ENCODE measurements at places on chromosomes 7 and 10.

GRCh38 chr7:70325509-70326101, 727.3 kb downstream of the AUTS2 start:
- no peak for DNase-seq

DNA sequence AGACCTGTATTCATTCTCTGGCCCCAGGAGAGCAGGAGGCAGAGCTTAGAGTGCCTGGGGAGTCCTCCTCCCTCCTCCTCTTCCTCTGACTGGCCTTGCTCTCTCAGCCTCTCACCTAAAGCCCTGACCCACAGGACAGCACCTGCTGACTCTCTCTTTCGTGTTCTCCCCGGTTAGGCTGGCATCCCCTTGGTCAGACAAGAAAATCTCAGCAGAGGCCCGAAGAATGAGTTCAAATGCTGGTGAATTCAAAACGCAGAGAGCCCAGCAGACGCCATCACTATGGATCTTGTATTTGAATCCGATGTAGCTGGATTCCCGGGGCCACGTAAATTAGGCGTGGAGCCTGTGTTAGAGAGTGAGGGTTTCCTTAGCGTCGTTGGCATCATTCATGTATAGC, 255.3 kb downstream of the KLF6 start:
- no peak for DNase-seq

GRCh38 chr10:62457196-62457595, 83.0 kb downstream of the ZNF365 start:
- DNase-seq, result no peak

- DNase-seq, result no peak
Measured at GRCh38 chr10:27359792-27360355, 119.3 kb upstream of the ACBD5 start.

DNA sequence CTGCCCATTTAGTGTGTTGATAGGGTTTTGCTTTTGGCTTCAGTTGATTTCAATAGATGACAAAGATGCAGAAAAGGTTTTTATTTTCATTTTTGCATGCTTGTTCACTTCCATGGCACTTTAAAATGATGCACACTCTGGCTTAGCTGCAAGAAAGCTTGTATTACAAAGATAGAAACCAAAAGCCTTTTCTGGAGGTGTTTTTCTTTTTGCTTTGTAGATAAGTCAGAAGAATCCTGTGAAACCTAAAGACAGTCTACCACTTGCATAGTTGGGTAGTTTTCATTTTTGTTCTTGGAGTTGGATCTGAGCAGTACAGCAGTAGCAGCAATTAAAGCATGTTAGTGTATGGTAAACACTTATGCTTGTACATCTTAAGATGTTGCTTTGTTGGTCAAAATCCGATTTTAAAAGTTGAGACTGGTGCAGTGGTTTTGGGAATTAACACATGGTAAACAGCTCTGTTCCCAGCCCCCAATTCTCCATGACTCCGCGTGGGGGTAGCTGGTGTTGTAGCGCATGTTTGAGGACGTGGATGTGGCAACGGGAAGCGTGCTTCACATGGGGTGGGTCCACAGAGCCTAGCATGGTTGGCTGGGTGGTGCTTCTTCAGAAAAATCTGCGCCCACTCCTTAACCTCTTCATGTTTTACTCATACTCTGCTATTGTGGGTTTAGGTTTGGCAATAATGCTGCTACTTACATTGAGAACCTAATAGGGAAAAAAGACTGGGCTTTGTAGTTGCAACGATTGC, 19.8 kb downstream of the CCNY start:
- no peak for DNase-seq

GRCh38 chr7:50555594-50556140, 9.5 kb downstream of the DDC start:
- DNase-seq, result no peak

All from CD4-positive, alpha-beta T cell (primary cell).